ENCODE measurements at places on chromosomes 11 and 22.

DNA sequence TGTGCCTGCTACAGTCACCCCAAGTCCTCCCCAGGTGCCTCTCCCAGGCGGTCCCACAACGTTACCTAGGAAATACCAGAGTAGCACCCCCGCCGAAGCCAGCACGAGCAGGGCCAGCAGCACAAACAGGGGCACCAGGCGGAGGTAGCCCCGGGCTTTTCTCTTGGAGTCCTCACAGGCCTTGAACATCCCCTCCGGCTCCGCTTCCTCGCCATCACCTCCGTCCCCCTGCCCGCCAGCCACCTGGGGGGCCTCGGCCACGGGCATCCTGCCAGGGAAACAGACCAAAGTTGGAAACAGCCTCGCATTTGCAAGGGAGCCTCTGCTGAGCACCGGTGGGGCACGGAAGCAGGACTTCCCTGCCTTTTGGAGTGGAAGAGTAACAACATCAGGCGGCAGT, 6.4 kb downstream of the TMPRSS6 start:
- no peak for DNase-seq

GRCh38 chr11:102001657-102002338, 45.4 kb upstream of the CFAP300 start:
- DNase-seq, result no peak

DNA sequence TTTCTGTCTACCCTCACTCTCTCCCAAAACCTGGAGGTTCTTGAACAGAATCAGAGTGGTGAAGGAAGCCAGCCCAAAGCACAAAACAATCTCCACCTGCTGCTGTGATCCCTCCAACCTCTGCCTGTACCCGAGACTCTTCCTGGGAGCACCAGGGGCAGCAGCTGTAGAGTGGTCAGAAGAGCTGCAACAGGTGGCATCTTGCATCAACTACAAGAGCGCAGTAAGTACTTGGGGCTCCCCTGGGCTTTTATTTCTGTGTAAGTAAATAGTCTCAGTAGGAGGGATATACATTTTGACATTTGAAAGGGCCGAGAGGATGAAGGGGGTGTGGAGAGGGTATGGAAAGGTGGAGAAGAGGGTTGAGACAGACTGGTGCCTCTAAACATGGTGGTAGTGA, 8.3 kb upstream of the UBQLNL start:
- DNase-seq, result no peak

- no peak for DNase-seq
These were observed 67.3 kb downstream of the TRPC6 start for GRCh38 chr11:101516546-101516945.

DNA sequence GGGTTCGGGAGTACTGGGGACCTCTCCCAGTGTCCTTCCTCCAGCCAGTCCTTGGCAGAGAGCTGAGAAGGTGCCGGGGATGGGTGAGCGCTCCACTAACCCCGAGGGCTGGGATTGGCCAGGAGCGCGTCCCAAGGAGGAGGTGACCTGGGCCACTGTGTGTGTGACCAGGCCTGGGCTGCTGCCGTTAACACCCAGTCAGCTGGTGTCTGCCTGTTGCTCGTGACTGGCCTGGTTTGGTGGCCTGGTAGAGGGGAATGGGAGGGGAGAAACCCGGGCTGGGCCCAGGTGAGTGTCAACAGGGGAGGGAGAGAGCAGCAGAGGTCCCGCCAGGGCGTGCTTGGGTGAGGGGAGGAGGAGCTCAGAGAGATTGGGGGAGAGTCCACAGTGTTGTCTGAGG, 29.9 kb upstream of the GRAMD4 start:
- DNase-seq, result no peak

DNA sequence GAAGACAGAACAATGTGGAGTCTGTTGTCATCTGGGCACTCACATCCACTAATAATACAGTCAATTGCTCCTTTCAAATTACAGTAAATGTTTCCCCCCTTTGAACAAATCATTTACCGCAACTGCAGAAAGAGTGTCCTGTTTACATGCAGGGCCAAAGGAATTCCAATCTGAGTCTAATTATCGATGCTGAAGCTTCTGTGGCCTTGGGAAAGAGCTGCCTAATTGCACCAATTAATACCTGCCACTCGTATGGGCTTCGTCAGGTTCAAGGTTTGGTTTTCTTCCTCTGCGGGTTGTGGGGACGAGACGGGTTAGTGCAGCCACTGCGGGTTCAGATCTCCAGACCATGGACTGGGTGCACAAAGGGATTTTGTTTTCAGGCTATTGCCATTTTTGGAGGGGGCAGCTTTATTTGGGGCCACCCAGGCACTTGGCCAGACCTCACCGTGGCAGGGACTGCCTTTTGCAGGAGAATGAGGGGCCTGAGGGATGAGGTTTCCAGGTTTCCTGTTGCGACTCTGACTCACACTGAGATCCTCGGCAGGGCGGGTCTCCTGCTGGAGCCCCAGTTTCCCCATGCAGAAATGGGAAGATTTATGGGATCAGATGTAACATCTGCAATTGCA, 147.6 kb downstream of the MIAT start:
- DNase-seq, result peak; percentile 42

DNA sequence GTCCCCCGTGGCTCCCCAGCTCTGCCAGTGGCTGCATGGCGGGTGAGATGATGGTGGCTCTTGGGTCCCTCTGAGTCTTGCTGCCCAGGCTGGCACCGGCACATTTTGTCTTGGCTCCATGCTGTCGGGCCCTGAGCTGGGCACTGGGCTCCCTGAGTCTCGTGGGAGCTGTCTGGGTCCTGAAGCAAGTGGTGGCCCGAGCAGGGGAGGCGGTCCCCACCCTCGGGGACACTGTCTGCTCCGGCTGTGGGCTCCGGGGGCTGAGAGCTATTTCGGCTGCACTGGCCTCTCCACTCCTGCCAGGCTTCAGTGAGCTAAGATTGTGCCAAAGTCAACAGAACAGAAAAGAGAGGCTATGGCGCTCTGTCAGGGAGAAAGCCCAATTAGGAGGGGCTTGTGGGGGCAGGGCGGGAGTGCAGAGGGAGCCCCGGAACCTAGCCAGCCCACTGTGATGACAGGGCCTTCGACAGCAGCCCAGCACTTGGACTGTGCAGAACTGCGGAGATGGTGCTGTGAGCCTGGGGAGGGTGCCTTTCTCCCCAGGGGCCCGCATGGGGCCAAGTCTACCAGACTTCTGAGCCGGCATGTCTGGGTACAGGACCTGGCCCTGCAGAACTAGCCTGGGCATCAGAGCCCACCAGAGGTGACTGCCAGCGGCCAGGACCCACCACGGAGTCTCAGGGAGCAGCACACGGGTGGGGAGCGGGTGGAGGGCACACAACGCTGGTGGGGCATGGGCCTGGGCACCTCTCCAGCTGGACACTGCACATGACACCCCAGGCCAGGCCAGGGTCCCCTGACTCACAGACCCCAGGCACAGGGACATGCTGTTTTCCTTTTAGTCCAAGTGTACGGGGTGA, 38.0 kb downstream of the RTN4R start:
- DNase-seq, result no peak

DNA sequence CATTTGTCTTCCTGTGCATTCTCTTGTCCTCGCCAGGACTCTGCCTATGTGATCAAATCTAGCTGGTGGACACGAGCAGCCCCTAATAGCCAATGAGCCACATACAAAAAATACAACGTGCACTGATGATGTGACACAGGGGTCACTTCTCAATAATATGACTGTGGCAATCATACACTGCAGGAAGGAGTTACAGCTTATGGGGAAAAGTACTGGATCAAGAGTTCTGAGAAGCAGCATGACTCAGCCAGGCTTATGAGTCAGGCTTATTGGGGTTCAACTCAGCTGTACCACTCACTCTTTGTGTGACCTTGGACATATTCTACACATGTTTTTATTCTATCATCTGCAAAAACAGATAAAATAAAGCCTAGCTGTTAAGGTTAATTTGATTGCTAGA, 889.4 kb upstream of the TENM4 start:
- DNase-seq, result peak; percentile 80

DNA sequence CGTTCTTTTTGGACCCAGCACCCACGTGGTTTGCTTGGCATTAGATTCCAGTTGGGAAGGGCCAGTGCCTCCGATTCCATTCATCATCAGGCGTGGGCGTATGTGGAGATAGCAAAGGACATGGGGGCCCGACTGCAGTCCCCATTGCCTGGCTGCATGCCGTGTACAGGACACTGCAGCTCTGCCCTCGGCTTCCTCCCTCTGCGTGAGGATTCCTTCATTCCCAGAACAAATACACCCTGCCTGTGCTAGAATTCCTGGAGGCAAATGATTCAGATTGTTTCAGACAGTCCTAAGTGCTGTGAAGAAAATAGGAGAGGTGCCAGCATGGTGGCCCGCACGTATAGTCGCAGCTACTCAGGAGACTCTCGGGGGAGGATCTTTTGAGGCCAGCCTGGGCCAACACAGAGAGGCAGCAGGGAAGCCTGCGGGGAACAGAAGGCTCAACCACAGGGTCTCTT, 15.4 kb downstream of the DERL3 start:
- DNase-seq, result no peak

DNA sequence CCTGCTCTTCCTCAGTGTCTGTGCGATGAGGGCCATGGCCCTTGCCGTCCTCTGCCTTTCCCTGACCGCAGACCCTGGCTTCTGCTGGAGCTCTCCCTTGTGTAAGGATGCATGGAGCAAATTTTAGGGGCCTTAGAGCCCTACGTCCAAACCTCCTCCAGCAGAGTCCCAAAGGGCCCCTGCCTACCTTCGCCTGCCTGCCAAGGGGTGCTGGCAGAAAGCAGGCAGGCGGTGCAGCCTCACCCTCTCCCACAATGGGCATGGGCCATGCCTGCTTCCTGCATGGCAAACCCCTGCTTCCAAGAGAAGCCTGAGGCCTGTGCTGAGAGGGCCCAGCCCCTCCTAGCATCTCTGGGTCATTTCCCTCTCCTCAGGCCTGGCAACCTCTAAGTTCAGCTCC, 71.3 kb upstream of the FGF3 start:
- no peak for DNase-seq

GRCh38 chr11:111526501-111526900, 11.9 kb downstream of the HOATZ start:
- peak; percentile 87 for DNase-seq

DNA sequence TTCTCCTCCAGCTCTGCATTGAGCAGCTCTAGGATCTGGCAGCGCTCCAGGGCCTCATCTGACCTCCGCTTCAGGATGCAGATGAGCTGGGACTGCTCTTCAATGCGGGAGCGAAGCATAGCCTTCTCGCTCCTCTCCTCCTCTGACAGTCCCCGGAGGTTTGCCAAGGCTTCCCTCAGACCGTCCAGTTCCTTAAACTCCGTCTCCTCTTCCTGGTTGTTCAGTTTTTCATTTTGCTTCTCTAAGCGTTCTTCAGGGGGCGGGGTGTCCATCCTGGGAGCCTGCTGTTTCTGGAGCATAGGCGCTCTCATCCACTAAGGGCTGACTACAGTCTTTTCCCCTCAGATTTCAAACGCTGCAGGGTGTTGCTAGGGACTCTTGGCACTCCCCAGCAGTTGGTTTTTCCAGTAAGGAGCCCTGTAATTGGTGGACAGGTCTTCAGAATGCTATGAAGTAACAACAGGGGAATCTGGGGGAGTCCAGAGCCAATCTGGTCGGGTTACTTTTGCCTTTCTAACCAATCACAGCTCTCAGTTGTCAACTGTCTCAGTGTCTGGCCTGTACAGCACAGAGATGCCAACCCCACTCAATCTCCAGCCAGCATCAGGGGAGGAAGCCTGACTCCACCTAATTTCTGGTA, at the start of gene CCDC89:
Gene CCDC89 (minus strand): TSS at position 376 of the 640 bp plus-strand sequence. CDS start 65 bp downstream, at position 311.
- peak; percentile 60 for DNase-seq

DNA sequence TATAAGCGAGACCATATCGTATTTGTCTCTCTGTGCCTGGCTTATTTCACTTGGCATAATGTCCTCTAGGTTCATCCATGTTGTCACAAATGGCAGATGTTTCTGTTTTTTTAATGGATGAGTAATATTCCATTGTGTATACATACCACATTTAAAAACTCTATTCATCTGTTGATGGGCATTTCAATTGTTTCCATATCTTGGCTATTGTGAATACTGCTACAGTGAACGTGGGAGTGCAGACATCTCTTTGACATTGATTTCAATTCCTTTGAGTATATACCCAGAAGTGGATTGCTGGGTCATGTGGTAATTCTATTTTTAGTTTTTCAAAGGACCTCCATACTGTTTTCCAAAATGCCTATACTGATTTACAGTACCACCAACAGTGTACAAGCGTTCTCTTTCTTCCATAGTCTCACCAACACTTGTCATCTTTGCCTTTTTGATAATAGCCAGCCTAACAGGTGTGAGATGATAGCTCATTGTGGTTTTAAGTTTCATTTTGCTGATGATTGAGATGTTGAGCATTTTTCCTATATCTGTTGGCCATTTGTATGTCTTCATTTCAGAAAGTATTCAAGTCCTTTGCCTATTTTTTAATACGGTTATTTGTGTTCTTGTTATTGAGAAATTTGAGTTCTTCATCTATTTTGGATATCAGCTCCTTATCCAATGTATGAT, 194.7 kb upstream of the E2F8 start:
- no peak for DNase-seq

GRCh38 chr11:106087815-106088435, 10.5 kb downstream of the AASDHPPT start:
- peak; percentile 66 for DNase-seq

- DNase-seq, result no peak
These were observed 5.9 kb downstream of the PTPMT1 start for GRCh38 chr11:47571357-47571729.

DNA sequence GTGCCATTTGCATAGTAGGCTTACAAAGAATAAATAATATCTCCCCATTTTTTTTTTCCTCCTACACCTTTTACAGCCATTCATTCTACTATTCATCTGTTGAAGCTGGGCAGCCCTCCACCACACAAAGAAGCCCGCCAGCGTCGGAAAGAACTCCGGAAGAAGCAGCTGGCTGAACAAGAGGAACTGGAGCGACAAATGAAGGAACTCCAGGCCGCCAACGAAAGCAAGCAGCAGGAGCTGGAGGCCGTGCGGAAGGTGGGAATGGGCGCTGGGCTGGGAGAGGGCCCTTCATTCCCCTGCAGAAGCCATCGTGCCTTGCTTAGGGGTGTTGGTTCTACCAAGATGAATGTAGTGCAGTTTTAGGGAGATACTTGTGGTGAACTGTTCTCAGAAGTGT, 68.6 kb downstream of the SWAP70 start:
- no peak for DNase-seq

DNA sequence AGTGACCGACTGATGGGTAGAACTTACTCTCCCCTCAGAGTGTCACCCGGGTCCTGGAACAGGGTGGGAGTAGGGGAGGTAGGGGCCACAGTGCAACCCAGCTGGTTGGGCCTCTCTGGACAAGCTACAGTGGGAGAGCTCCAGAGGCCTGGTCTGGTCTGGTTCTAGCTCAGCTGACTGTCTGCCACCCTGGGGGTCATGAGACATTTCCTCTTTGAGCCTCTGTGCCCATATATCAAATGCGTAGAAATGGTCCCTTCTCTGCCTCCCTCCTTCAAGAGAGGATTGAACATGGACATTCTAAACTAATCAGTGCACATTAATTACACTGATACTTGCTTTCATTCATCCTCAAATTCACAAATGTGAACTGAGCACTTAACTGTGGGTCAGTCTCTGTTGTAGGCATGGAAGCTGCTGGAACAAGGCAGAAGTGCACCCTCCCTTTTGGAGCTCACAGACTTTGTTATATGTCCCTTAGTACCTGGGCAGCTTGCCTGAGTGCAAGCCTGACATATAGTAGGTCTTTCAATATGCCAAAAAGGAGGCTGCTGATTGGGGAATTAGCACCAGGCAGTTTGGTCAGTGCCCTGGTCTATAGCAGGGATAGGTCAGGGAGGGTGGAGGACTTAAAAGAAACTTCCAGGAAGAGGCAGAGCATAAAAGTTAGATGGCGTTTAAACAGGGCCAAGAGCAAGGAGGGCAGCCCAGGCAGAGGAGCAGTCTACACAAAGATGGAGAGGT, 25.7 kb downstream of the ARHGEF17 start:
- no peak for DNase-seq

GRCh38 chr11:96523656-96524055, 133.8 kb downstream of the JRKL start:
- no peak for DNase-seq

All from epithelial cell of esophagus (primary cell).